ENCODE measurements at places on chromosomes 3 and 15. TPM values are rescaled to one million over a fixed set of nuclear protein-coding genes. Genes with fewer than 3 reads are reported as not detected.

DAZL gene
- not detected for total RNA-seq

CAMP gene
- total RNA-seq: not detected

ZNF80 gene
- not detected for total RNA-seq

HRG gene
- not detected for total RNA-seq

SPESP1 gene
- total RNA-seq: 4.7 TPM

ARPP21 gene
- total RNA-seq: not detected

FBXO45 gene
- total RNA-seq: 7.2 TPM

EFCAB12 gene
- total RNA-seq: not detected

GOLGA6A gene
- not detected for total RNA-seq

CYP1A1 gene
- 10.3 TPM for total RNA-seq

SNX22 gene
- 0.05 TPM for total RNA-seq

UNC13C gene
- not detected for total RNA-seq

CYP1A2 gene
- total RNA-seq: not detected

VEPH1 gene
- total RNA-seq: under 0.01 TPM

LIPC gene
- not detected for total RNA-seq

SLC51A gene
- 0.14 TPM for total RNA-seq

PPP1R2 gene
- total RNA-seq: 52.7 TPM

TMEM158 gene
- 8.8 TPM for total RNA-seq

GRAMD1C gene
- total RNA-seq: 1.4 TPM

XIRP1 gene
- total RNA-seq: not detected

GOLIM4 gene
- 24.0 TPM for total RNA-seq

GHSR gene
- total RNA-seq: not detected

FMN1 gene
- total RNA-seq: 2.9 TPM

LRRC58 gene
- 22.9 TPM for total RNA-seq

ZDHHC19 gene
- not detected for total RNA-seq

RTP3 gene
- not detected for total RNA-seq

P3H2 gene
- total RNA-seq: 5.4 TPM

GOLGA8G gene
- not detected for total RNA-seq

ANKUB1 gene
- 1.7 TPM for total RNA-seq

PCOLCE2 gene
- total RNA-seq: 0.56 TPM

SEMA3G gene
- total RNA-seq: 0.21 TPM

MAP6D1 gene
- total RNA-seq: 4.2 TPM

ZWILCH gene
- total RNA-seq: 22.9 TPM

CP gene
- total RNA-seq: 1.1 TPM

HHATL gene
- not detected for total RNA-seq

ITGB5 gene
- 209 TPM for total RNA-seq

DUOX1 gene
- total RNA-seq: 59.4 TPM

EPHB1 gene
- not detected for total RNA-seq

PARP15 gene
- 0.19 TPM for total RNA-seq

KLF13 gene
- total RNA-seq: 29.0 TPM

ROPN1 gene
- not detected for total RNA-seq

MYRIP gene
- not detected for total RNA-seq

SSUH2 gene
- 0.09 TPM for total RNA-seq

CPNE4 gene
- not detected for total RNA-seq

FETUB gene
- total RNA-seq: 2.8 TPM

ROBO2 gene
- 0.28 TPM for total RNA-seq

SLCO2A1 gene
- 0.05 TPM for total RNA-seq

ARPIN gene
- total RNA-seq: 14.1 TPM

LEO1 gene
- total RNA-seq: 35.1 TPM

RTP2 gene
- not detected for total RNA-seq
